Foreskin fibroblast (primary cell): ENCODE measurements at places on chromosomes 3 and 15.

DNA sequence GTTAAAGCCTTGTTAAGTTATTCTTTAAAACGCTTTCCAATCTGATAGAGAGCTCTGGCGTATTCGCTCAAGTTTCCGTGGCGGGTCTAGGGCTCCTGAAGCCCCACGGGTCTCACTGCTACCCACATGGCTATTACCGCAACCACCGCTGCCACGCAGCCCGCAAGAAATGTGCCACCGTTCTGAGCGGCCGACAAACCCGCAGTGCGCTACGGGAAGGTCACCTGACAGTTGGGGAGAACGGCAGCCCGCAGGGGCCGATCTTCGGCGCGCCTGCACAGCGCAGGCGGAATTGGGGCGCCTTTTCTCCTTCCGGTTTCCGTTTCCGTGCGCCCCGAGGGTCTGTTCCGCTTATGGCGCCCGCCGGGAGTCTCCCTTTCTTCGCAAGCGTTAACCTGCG lies 76.6 kb upstream of the SNRPN start:
- DNase-seq: peak; percentile 68

- no peak for DNase-seq
These were observed 33.7 kb downstream of the CRTC3 start for GRCh38 chr15:90563463-90563862.

- DNase-seq: peak; percentile 28
These were observed 11.6 kb upstream of the SCAMP5 start for GRCh38 chr15:74983725-74984231.

- no peak for DNase-seq
These were observed 421.2 kb upstream of the TPRG1 start for GRCh38 chr3:188750617-188751016.

DNA sequence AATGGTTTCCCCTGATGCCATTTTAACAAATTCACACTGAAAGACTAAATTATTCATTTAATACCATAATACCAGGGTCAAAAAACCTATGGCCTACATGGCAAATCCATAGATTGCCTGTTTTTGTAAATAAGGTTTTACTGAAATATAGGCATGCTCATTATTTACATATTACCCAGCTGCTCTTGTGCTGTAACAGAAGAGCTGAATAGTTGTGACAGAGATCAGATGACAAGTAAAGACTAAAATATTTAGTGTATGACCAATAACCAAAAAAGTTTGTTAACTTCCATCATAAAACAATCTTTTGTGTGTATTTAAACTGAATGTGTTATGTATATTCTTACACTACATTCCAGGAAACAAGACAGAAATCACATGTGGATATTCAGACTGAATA lies 60.2 kb downstream of the DENND4A start:
- DNase-seq: peak; percentile 38

DNA sequence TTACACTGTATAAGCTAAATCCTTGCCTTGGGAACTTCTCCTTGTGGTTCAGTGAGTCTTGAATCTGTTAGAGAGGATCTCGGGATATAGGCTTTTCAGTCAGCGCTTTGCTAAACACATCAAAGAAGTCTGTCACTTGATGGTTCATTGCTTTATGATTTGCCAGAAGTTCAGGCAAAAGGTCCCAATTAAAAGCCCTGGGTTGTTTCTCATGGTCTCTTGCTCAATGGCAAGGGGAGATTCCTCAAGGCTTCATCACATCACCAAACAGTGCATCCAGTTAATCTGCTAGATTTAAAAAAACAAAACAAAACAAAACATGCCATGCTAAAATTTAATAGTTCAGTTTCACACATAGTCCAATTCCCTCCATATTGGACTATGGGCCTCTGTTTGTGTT lies 114.8 kb downstream of the FILIP1L start:
- DNase-seq: peak; percentile 80

DNA sequence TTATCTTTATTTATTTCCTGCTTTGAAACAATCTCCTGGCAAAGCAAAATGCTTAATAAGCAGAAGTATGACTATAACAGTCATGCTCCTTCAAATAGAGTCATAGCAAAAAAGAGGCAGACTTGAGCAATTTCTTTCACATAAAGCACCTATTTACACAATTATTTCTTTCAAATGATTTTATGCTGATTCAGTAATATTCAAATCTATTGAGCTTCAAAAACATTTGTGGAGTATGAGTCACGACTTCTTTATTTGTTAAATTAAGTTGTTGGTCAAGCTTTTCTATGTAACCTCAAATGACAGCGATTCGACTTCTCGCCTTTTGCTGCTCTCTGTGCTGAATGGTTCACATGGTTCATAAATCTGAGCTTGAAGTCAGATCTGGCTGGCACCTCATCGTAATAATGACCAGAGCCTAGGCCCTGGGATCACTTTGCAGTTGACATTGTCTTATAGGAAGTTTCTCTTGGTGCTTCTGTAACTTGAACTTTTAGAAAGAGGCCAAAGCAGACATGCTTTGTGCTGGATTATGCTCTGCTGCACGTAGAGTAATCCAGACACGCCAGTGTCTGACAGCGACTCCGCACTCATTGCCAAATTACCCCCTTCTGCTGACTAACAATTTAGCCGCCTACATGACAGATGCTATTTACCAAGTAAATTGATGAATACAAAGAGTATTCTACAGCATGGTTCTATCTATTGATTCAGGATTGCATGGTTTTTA lies 139.0 kb downstream of the MCTP2 start:
- DNase-seq: no peak

DNA sequence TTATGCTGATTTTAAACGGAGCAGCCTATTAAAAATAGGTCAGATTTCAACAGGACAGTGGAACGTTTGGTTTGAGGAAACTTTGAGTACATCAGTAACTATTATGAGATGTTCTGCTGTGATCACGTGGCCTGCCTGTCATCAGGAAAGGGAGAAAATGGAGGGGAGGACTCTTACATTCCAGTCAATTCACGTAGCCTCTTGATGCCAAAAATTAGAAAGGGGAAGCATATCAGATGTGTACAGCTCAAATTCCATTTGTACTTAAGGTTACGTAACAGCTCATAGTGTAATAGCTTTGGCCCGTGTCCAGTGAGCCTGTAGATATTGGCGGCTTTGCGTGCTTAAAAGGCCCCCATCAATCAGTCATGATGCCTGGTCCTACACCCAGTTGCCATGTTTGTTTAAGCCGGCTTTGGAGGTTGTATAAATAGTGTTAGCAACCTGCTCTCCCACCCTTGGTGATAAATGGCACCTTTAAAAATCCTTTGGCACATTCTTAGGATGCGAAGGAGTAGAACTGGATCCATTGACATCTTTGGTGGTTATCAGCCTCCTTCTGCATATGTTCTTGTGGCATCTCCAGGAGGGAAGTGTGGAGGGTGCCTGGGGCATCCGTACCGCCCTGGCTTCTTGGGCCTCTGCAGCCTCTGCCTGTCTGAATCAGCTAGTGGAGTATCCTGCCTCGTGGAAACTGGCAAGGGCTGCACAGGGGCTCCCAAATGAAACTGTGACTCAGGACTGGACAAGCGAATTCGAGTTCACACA lies 163.9 kb downstream of the THSD4 start:
- peak; percentile 94 for DNase-seq

- no peak for DNase-seq
These were observed 47.2 kb upstream of the ICE2 start for GRCh38 chr15:60526127-60526616.

DNA sequence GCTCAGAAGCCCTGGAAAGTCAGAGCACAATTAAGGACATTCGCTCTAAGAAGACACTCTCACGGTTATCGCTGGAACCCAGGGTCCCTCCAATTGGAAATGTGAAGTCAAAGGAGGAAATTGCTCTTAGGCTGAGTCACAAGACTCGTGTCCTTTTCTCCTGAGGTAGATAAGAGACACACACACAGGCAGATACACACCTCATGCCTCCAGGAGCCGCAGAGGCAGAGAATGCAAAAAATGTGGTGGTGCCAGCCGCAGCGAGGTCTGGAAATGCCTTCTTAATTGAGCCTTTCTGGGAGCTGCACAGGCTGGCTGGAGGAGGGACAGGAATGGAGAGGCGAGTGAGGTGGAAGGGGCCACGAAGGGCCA lies 189.3 kb downstream of the OPA1 start:
- DNase-seq: no peak
